NCI-H446 treated with DMSO at 0.1 percent for 48 hours (cell line): ENCODE measurements at places on chromosomes 3 and 15.
A peak's percentile ranks its signal among the peaks of the same experiment; 100 is the strongest.

GRCh38 chr3:79369306-79369705, 398.5 kb downstream of the ROBO1 start:
- DNase-seq: no peak

DNA sequence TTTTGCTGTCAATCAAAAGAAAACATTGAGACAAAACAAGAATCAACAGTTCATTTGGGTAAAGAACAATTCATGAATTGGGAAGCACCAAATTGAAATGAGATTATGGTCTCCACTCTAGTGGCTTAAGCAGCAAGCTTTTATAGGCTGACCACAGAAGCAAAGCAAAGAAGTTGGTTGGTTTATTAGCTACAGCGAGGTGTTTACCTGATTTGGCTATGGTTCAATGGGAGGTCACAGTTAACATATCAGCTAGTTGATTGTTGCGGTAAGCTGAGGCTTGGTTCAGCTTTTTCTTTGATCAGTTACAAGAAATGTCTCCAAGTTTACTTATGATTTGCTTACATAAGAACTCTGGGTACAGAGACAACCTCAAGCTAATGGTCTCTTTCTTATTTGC, 640.5 kb upstream of the GOLIM4 start:
- no peak for DNase-seq

- no peak for DNase-seq
These were observed 70.3 kb upstream of the BBX start for GRCh38 chr3:107452436-107452835.

DNA sequence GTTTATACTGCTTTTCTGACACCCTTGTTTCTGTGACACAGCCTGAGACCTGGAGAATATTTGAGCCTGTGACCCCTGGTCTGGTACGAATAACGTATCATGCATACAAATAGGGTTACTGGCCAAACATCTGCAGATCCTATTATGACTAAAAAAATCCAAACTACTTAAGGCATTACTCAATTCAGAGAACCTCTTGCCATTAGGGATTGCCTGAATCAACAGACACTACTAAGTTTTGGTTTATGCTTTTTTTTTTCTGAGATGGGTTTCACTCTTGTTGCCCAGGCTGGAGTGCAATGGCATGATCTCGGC, 35.4 kb downstream of the OSBPL10 start:
- no peak for DNase-seq

GRCh38 chr3:186411994-186412393, 50.0 kb upstream of the DGKG start:
- no peak for DNase-seq

DNA sequence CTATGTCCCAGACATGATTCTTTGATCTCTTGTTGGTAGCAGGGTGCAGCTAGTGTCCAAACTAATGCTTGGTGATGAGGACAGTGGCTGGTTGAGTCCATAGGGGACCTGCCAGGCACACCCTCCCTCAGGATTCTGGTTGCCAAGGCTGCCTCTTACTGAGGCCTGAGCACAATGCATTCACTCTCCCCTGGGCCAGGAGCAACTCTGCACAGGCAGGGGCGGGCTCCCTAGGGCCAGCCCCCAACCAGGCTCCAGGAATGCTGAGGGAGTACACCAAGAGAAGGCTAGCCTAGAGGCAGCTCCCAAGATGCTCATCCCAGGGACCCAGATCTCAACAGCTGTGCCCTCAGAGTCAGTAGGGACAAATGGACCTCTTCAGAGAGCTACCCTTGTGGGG, 46.2 kb upstream of the HERC1 start:
- DNase-seq: no peak

DNA sequence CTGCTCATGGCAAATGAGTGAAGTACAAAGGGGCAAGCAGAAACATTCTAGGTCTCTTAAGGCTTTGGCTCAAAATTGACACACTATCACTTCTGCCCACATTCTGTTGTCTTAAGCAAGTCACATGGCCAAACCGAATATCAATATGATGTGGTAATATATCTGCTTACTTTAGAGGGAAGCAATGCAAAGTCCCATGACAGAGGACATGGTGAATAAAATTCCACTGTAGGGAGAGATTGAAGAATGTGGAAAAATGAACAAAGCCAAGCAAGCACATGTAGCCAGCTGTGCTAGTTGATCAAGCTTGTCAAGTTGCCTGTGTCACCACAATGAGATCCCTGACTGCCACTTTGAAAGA, 11.2 kb upstream of the TBC1D5 start:
- DNase-seq: no peak

DNA sequence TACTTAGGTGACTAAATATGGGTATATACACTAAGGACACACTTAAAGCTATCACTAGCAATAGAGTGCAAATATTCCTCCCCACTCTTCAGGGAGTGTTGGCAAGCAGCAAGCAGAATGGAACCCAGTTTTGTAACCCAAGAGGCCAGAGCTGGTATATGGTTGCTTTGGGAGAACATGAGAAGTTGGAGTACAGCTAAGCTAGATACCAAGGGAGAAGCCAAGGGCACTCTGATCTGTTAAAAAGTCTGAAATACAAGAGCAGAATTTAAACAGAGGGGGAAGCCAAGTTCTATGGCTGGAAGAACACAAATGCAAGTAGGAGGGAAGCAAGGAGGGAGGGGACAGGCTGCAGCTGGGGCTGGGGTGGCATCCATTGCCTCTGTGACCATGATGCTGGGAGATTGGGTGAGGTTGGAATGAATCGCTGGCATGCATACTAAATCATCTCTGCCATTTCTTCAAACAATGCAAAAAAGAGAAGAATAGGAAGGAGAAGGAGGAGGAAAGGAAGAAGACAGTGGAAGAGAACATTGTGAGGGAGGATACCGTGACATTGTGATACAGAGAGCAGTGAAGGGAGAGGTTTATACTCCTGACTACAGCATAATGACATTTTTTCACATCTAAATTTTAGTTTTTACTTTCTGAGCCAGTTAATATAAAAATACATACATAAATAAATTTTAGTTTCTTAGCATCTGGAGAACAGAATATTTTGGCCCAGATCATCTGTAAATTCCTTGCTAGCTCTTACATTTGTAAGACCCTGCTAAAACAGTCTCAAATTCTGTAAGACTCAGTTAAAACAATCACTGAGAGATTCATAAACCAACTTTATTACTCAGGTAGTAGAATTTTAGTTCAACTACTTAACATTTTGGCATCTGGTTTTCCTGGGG, 9.0 kb upstream of the ANXA2 start:
- DNase-seq: no peak

- no peak for DNase-seq
These were observed 43.7 kb downstream of the LRRC49 start for GRCh38 chr15:70936326-70936725.

GRCh38 chr3:43629741-43630140, 7.9 kb upstream of the ANO10 start:
- DNase-seq: no peak

GRCh38 chr3:67384760-67385397, 269.5 kb downstream of the SUCLG2 start:
- peak; percentile 46 for DNase-seq

DNA sequence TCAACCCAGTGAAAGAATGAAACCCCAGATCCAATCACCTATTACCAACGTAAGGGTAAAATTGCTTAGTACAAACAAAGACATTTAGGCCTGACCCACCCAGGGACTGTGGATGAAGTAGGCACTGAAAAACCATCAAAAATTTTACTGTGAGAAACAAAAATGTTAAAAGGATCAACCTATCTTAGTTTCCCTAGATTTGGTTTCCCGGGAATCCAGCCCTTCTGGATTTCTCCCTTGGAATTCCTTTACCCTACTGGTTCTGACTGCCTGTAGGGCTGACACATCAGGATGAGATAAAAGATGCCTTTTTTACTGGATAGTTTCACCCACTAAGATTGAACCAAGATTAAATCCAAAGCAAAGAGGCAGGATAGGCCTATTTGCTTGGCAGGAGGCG, 102.7 kb downstream of the SCAPER start:
- no peak for DNase-seq

- DNase-seq: no peak
These were observed 76.7 kb downstream of the ARNT2 start for GRCh38 chr15:80480909-80481308.

GRCh38 chr15:40290545-40290917, 7.7 kb upstream of the ANKRD63 start:
- DNase-seq: no peak

DNA sequence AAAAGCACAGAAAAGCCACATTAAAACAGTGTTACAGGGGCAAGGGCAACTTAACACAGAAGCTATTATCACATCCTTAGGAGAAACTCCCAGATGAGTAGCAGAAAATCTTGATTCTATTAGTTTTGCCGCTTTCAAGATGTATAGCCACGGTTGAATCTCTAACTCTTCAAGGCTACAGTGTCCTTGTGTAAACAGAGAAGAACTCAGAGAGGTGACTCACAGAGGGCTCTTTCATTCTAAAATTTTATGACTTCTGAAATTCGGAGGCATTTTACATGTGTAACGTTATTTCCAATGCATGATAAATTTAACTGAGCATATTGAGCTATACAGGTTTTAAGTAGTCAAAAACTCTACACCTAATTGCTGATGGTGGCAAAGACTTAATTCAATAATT, 846.6 kb downstream of the GBE1 start:
- no peak for DNase-seq

- no peak for DNase-seq
These were observed 13.3 kb upstream of the CD200 start for GRCh38 chr3:112319516-112320276.

- DNase-seq: no peak
These were observed 49.5 kb downstream of the CMC1 start for GRCh38 chr3:28290863-28291300.

- DNase-seq: no peak
These were observed 168.5 kb upstream of the NSMCE3 start for GRCh38 chr15:29437888-29438702.

DNA sequence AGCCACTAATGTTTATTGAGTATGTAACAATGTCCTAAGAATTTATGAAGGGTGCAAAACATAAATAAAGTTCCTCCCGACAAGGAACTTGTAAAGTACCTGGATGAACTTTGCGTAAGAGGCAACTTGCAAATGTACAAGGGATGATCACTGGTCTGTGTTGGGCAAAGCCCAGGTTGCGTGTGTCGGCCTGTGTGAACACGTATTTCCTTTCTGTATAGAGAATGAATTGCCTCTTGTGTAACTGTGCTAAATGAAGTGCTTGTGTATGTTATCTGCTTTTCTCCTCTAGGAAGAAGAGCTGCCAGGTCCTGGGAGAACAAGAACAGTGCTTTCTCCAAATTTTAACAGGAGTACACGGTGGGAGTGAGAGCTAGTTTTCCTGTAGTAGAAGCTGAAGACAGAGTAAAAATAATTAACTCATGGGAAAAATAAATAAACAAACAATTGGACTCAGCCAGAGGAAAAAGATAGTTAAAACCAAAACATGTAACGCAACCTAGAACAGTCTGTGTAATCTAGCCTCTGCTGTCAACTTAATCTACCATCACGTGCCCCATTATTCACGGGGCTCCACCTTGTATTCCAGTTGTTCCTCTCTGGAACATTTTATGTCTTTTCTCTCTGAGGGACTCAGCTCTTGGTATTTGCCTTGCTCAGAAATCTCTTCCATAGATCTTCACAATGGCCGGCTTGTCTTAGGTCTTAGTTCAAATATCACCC, 83.7 kb upstream of the RASGRP1 start:
- DNase-seq: no peak

- DNase-seq: no peak
These were observed 46.8 kb upstream of the VPS8 start for GRCh38 chr3:184765047-184765729.

- no peak for DNase-seq
These were observed 31.7 kb upstream of the RAB11A start for GRCh38 chr15:65837301-65838294.

GRCh38 chr15:100495861-100496260, 32.9 kb downstream of the CERS3 start:
- DNase-seq: no peak

GRCh38 chr3:77885381-77885780, 845.5 kb downstream of the ROBO2 start:
- DNase-seq: no peak

DNA sequence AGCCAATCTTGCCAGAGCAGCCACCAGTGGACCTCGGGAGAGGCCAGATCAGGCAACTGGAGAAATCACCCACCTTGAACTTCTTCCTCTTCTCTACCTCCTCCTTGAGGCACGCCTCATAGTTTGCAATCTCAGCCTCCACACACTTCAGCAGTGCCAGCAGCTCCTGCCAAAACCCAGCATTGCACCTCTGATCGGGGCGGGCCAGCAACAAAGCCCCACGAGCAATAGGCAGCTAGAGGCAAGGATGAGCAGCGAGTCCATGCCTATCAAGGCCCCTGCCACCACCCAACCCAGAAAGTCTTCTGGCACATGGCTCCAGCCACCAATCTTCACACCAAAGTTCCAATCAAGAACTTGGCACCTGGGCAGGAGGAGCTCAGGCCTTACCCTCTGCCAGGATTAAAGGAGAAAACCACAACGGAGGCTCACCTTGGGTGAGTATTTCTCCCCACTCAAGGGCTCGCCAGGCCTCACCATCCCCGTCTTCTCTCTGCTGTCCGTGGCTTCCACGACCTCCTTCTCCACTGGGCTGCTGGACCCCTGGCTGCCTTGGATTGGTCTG, 42.1 kb downstream of the SEMA3G start:
- DNase-seq: no peak

DNA sequence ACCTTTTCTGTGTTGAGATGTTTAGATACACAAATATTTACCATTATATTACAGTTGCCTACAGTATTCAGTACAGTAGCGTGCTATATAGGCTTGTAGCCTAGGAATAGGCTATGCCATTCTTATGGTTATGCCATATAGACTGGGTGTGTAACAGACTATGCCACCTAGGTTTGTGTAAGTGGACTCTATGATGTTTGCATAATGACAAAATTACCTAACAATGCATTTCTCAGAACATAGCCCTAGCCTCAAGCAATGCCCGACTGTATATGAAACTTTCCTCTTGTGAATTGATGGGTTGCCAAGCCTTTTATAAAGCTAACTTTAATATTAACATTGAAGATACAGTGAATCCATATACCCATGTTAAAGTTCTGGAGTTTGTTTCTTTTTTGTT, 10.3 kb upstream of the PHLDB2 start:
- DNase-seq: no peak

GRCh38 chr3:185420762-185421161, 57.8 kb downstream of the MAP3K13 start:
- peak; percentile 94 for DNase-seq

- DNase-seq: no peak
These were observed 543.4 kb downstream of the GBE1 start for GRCh38 chr3:81218023-81218422.

DNA sequence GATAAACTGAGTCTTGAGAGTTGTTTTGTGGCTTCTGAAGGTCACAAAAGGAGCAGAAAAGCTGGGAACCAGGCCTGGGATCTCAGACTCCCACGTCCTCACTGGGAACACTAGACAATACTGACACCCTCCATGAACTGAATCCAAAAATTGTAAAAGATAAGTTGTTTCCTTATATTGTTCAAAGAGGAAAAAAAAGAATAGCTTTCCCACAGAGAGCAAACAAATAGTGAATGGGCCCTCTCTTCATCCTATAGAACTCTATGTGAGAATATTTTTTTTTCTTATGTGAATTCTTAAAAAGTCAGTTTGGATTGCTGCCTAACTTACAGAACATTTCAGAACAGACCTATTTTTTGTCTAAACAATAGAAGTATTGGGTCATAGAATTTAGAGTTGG, 203.5 kb downstream of the MECOM start:
- no peak for DNase-seq
